Choroid plexus epithelial cell (primary cell): ENCODE measurements at places on chromosomes 1 and 21.

GRCh38 chr1:187338762-187339412 is 510.1 kb downstream of the PLA2G4A start:
- no peak for DNase-seq

DNA sequence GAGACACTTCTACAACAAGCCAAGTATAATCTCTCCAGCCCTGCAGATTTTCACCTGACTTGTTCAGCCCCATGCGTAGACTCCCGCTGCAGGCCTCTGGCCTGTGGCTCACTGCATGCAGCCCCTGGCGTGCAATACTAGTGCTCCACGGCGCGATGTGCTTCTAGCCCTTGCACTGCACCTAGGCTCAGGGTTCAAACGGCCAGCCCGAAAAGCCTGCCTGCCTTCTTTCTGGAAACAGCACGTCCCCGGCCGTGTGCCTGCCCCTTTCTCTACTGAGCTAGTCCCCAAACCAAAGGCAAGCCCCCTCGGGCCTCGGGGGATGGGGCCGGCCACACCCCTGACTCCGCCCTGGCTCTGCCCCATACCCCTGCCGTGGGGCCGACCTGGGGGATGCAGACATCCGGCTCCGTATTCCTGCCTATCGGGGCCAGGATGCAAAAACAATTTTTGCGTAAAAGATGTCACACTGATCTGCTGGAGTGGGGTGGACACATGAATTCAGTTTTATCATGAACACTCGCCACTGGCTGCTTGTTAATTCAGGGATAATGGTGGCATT is 26.3 kb upstream of the TRAPPC10 start:
- DNase-seq = no peak

- DNase-seq = no peak
Measured at GRCh38 chr1:151005729-151006319, 878 bp downstream of the MINDY1 start.

- peak; percentile 38 for DNase-seq
Measured at GRCh38 chr1:192167911-192168700, 9.8 kb downstream of the RGS18 start.

DNA sequence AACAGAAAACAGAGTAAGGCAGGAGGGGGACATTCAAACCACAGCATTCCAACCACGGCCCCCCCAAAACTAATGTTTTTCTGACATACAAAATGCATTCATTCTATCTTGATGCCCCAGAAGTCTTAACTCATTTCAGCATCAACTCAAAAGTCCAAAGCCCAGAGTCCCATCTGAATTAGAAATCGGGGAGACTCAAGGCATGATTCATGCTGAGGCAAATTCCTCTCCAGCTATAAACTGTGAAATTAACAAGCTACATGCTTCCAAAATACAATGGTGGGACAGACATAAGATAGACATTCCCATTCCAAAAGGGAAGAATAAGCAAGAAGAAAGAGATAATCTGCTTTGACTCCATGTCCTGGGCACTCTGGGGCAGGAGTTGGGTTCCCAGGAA is 73.9 kb downstream of the KCNJ15 start:
- DNase-seq = no peak

- no peak for DNase-seq
Measured at GRCh38 chr1:178495741-178496409, 889 bp downstream of the CLEC20A start.

DNA sequence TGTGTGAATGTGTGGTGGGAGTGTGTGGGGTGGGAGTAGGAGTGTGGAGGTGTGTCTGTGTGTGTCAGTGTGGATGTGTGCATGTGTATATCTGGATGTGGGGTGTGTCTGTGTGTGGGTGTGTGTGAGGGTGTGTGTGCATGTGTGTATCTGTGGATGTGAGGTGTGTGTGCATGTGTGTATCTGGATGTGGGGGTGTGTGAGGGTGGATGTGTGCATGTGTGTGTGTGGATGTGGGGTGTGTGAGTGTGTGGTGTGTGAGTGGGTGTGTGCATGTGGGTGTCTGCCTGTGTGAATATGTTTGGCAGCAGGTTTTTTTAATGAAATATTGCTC is 106.1 kb downstream of the PDE9A start:
- no peak for DNase-seq

GRCh38 chr1:4690951-4691675 is 36.7 kb downstream of the AJAP1 start:
- DNase-seq = no peak

DNA sequence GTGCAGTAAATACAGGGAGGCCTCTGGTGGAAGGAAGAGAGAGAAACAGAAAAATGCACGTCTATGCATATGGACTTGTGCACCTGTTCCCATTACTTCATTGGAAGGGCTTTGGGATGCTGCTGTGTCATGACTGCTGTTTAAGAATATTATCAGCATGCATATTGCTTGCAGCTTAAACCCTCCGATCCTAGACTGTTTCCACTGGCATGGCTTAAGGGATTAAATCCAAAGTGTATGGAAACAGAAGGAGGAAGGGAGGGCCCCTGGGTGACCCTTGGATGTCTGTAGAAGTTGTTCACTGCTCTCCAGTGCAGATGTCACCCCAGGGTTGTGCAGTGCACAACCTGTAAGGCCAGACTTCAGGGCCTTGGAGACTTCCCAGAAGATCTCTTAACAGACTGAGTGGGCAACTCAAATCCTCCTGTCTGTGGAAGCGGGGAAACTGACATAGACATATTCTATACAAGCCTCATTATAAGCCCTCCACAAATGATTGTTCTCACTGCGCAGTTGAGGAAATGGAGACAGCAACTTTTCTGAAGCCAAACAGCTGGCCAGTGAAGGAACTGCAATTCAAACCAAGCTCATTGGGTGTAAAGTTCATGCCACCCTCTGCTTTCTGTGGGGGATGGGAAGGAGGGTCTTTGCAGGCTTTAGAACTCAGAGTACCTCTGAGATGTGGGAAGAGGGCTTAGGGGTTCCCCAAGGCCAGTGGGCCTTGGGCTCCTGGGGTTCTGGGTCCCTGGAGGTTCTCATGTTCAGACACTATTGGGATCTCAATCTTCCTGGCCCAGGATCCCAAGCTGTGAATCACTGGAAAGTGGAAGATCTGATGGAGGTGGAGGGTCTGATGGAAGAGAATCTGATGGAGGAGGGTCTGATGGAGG is 73.8 kb downstream of the UMODL1 start:
- DNase-seq = no peak

DNA sequence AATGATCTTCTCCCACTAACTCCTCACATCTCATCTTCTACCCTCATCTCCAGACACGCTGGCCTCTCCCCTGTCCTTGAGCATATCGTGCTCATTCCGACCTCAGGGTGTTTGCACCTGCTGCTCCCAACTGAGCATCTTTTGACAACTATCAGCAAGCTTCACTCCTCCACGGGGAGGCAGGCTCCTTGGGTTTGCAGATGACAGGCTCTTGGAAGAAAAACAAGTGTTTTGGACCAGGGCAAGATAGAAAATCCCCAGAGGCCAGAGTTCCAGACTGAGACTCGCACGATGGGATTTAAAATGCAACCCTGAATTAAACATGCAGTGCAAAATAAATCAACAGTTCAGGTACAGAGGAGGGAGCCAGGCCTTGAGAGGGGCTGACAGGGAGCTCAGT is 246.7 kb downstream of the PTPRU start:
- DNase-seq = no peak
